ENCODE measurements at places on chromosomes 1 and 21. TPM values are rescaled to one million over a fixed set of nuclear protein-coding genes. Genes with fewer than 3 reads are reported as not detected.

DNA sequence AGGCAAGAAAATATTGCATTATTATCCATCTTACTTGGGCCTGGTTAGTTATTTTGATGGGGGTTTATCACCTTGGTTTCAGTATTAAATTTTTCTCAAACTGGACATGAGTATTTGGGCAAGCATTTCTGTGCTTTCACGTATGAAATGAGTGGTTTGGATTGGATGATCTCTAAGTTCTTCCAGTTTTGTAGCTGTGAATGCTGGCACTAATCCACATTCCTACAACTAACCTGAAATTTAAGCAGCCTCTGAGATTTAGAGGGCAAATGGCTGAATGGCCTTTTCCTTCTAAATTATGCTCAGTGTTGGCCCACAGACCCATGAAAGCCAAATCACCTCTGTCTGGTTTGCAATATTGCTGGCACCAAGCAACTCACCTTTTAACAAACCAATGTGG lies 475.0 kb upstream of the B3GALT2 start:
- DNase-seq, result no peak

The MAP10 gene
- 2.0 TPM for total RNA-seq

DNA sequence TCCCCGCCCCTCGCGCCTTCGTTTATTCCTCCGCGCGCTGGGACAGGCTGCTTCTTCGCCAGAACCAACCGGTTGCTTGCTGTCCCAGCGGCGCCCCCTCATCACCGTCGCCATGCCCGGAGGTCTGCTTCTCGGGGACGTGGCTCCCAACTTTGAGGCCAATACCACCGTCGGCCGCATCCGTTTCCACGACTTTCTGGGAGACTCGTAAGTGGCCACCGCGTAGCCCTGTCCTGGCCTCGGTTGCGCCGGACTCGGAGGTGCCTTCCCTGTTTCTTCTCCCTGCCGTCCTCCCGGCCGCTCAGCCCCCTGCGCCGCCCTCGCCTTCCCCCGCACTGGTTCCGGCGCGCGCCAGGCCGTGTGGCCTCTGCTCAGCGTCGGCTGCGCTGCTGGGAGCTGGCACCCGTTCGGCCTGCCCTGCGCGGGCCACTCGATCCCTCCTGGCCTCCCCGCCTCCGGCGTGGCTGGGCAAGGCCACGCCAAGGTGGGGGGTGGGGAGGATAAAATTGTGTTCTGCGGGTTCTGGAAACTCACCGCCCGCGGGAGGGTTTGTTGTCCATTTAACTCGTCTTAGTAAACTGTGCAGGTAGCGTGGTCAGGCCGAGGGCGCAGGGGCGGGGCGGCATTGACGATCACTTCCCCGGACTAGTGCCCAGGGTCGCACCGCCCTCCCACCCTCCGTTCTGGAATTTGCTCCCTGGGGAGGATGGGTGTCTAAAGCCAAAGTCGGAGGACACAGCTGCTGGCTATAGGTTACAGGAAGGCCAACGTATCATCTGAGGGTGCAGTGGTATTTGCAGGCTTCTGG lies at the start of gene PRDX6:
PRDX6 (plus strand) TSS at position 50 of the 808 bp plus-strand sequence; CDS start at position 113, 63 bp downstream.
- peak; percentile 72 for DNase-seq

The SGIP1 gene
- 5.3 TPM for total RNA-seq

The JTB gene
- 74.2 TPM for total RNA-seq

GRCh38 chr1:87335175-87335884 lies 6.7 kb downstream of the LMO4 start:
- DNase-seq, result peak; percentile 42

DNA sequence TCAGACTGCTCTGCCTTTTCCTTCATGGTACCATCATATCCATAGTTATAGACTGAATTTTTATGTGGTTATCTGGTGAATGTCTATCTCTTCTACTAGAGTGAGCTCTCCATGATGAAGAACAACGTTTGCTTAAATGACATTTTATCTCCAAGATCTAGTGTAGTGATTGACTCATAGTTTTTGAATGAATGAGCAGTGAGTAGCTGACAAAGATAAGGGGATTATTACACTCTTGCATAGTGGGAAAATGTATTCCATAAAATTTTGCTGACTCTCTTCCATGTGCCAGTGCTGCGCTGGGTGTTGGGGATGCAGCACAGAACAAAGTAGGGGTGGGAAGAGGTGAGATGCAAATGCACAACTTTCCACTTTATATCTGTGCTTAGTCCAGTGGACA lies 147.7 kb downstream of the TGFB2 start:
- no peak for DNase-seq

The ST6GALNAC5 gene
- 45.6 TPM for total RNA-seq

The FAM72B gene
- total RNA-seq, result 9.3 TPM

DNA sequence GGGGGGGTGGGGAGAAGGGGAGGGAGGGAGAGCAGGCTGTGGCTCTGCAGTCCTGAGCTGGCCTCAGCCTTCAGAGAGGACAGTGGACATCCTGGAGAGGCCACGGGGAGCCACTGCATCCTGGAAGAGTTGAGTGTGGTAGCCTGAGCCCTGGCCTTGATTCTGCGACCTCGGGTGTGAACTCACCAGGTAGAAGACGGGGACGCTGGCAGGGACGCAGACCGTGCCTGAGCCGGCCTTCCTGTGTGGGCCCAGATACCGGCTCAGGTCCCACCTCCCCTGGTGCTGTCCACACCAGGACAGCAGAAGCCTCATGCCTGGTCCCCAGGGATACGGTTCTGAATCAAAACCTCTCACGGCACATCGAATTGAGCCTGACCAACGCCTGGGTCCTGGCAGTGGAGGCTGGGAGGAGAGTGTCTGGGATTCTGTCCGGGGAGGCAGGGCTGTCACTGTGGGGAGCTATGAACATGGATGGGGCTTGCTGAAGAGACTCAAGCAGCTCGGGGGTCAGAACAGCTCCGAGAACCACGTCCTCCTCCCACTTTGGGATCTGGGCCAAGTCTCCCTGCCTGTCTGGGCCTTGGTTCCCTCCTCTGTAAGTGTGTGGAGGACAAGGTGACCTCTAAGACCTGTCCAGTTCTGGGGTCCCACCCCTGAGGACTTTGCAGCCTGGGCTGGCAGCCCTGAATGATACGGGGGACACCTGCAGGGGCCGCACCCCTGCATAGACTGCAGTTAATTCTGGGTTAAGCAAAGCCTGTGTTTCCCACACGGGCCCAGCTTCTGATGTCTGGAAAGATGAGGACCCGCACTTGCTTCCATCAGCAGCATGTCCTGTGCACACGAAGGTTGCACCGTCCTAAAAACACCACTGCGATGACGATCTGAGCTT lies 30.4 kb downstream of the RRP1 start:
- DNase-seq, result no peak

The FNDC10 gene
- total RNA-seq, result 14.3 TPM

DNA sequence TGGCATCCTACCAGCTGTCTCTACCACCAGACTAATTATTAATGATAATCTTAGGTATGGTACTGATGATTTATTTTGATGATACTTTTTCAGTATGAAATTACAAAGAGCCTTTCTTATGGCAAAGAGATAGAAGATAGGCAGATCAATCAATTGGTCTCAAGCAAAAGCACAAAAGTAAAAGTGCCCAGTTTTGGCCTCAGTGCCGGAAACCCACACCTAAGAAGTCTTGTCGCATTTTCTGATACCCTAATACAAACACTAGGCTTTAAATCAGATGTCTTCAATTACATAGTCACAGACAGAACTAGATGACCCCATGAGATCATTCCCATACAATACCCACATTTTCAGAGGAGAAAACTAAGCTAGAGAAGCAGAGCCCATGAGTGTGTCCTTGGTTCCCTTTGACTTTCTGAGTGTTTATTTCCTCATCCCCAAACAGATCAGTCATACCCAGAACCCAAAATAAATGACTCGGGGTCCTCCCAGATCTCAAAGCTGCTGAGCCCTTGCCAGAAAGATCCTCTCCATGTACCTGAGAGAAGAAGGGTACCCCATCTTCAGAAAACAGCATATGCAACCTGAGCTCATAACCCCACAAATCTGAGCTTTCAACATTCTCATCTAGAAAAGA lies 7.7 kb downstream of the ITPKB start:
- DNase-seq, result no peak

The CHD1L gene
- 85.5 TPM for total RNA-seq

The MASP2 gene
- total RNA-seq, result 0.14 TPM

DNA sequence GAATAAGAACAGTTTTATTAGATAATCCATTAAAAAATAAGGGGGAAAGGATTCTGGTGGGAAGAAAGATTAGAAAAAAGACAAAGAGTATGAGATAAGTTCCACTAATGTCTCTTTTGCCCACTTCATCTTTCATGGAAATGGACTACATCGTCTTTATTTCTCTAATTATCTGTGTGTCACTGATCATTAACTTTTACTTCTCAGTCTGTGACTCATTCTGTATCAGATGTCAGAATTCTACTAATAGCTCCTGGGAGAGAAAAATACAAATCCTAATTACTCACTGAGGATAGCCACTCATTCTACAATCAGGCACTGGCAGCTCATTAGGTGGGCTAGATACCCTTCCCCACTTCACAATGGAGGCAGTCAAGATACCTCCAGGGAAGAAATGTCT lies 41.7 kb downstream of the ILDR2 start:
- no peak for DNase-seq

- DNase-seq, result no peak
Observed at GRCh38 chr1:200336901-200337391, 72.9 kb downstream of the ZNF281 start.

- no peak for DNase-seq
Observed at GRCh38 chr1:97721221-97721620, 199.6 kb downstream of the DPYD start.

The GSTM4 gene
- 28.2 TPM for total RNA-seq

- DNase-seq, result no peak
Observed at GRCh38 chr1:221994939-221995338, 253.1 kb upstream of the DUSP10 start.

GRCh38 chr1:247638781-247639180 lies 33.4 kb downstream of the OR2G3 start:
- no peak for DNase-seq

The OR2G6 gene
- not detected for total RNA-seq

- DNase-seq, result no peak
Observed at GRCh38 chr1:45792744-45793143, 10.7 kb upstream of the MAST2 start.

The TRIM58 gene
- 1.6 TPM for total RNA-seq
